T-helper 22 cell (primary cell): ENCODE measurements at places on chromosomes 4 and X.

- no peak for DNase-seq
Measured at GRCh38 chr4:156805696-156806095, 165.9 kb downstream of the PDGFC start.

DNA sequence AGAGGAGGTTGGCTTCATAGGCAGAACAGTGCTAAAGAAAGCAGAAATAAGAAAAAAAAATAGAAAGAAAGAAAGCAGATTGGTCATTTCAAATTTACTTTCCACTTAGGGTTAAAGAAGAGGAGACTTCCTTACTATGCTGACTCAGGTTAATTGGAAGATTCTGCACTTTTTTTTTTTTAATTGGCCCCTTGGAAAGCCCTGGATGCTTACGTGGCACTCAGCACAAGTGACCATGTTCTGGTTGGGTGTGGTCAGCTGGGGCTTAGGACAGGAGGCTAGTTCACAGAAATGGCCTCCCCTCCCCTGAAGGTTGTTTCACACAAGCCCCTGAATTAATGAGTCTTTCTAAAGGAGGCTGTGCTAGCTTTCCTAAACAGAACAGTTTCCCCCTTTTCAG, 14.5 kb downstream of the MAGEA9B start:
- DNase-seq = no peak

GRCh38 chr4:165627128-165627527, 245.9 kb upstream of the TLL1 start:
- no peak for DNase-seq

- DNase-seq = no peak
Measured at GRCh38 chr4:78417603-78418002, 134.0 kb upstream of the ANXA3 start.
